ENCODE measurements at places on chromosomes 11 and 22. TPM values are rescaled to one million over a fixed set of nuclear protein-coding genes. Genes with fewer than 3 reads are reported as not detected.

GRCh38 chr11:47607380-47607779, 13.2 kb upstream of the C1QTNF4 start:
- DNase-seq: peak; percentile 84

- DNase-seq: no peak
Measured at GRCh38 chr22:43483669-43484068, 71.9 kb downstream of the MPPED1 start.

IGF2 gene
- polyA plus RNA-seq: 16.6 TPM

DNA sequence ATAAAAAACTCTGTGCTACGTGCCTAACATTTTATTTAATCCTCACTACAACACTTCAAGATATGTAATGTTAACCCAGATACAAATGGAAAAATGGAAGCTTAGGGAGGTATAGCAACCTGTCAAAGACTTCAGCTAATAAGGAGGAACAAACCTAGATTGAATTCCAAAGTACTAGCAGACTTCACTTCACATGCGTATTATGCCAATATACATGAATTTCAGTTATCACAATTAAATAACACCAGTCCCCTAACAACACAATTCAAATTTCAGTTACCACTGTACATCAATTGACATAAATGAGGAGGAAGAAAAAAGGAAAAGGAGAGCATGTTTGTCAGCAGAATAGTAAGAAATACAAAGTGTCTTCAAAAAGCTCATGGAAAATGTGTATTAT, 60.4 kb downstream of the TTC28 start:
- no peak for DNase-seq

AIFM3 gene
- 0.27 TPM for polyA plus RNA-seq
